PC-3 (cell line): ENCODE measurements at places on chromosomes 3 and 15.
A peak's percentile ranks its signal among the peaks of the same experiment; 100 is the strongest.

DNA sequence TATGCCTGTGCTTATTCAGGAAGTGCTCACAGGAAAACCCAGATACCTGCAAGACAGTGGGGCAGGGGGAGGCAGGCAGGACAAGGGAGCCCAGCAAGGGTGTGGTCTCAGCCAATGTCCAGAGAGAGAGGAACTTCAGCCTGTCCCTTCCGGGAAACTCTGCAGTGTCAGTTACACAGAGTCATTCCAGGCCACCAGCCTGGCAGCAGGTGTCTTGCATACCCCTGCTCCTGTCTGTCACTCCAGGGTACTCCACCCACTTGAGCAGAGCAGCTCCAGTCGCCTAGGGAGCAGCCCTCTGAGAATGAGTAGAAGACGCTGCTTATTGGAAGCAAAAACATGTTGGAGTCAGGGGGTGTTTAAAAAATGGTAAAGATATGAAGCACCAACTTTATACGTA, 431.2 kb upstream of the RGMA start:
- DNase-seq: no peak

GRCh38 chr3:52132041-52132440, 22.2 kb downstream of the POC1A start:
- no peak for DNase-seq

- DNase-seq: no peak
Observed at GRCh38 chr3:151276687-151277042, 1.7 kb downstream of the P2RY14 start.

DNA sequence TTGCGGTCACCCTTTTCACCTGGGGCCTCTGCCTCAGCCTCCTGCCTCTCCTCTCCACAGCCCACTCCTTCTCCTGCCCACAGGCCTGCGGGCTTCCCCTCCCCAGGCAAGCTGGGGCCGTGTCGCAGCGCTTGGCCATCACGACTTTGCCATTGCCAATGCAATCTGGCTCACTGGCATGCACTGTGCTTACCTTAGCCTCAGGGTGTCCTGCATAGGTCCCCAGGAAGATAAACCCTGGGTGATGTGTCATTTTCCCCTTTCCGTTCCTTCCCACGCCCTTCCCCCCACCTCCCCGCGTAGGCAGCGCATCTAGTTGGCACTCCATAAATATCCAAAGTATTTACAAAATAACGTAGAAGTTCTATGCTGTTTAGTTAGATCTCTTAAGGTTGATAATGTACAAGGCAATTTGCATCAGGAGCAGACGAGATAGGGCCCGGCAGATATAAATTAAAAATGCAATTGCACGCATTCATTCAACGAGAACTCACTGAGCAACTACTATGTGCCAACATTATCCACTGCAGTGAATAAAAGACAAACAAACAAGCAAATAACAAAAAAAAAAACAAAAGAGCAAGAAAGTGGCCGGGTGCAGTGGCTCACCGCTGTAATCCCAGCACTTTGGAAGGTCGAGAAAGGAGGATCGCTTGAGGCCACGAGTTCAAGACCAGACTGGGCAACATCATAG, 973 bp upstream of the COPG1 start:
- DNase-seq: peak; percentile 48

DNA sequence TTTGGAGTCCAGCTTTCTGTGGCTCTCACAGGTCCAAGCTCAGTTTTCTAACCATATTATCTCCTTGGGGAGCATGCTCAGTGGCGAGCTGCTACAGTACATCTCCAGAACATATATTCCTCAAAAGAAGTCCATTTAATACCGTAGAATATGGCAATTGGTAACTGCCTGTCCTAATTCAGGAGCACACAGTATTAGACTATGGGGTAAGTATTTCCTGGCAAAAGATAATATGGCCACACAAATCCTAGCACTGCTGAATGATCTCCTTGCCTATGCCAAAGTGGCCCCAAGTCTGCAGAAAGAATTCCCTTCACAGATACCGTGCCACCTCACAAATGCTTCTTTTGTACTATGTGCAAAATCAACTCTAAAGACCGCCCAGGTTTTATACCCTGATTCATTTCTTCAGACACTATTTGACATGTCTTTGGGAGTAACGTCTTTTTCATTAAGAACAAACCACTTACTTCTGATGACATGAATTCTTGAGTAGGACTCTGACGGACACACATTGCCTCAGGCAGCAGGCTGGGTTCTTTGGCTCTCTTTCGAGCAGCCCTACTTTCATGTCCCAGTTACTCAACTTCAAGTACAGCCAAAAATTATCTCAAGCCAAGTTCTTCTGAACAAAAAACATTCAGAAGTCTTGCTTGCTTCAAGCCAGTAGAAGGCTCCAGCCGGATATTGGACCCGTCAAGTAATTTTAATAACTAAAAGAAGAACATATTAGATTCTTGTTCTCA, 368.3 kb upstream of the DCBLD2 start:
- DNase-seq: no peak

DNA sequence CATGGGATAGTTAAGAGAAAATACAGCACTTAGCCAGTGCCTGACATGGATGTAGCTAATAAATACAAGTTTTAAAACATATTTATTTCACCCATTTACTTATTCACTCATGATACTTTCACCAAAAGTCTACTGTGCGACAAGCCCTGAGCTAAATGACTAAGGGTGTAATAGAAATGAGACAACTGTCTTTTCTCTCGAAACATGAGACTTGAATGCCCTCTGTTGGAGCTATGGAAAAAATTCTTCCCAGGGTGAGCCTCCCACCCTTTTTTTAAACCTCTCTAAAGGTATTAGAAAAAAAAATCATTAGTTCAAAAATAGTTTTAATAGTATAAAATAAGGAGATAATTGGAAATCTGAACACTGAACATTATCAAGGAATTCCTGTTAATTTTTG, 24.3 kb upstream of the RPL14 start:
- DNase-seq: peak; percentile 49

- no peak for DNase-seq
Observed at GRCh38 chr15:69117431-69117871, 43.0 kb upstream of the GLCE start.

GRCh38 chr3:155093261-155093660, 13.1 kb downstream of the MME start:
- no peak for DNase-seq

GRCh38 chr3:185813205-185813604, 11.6 kb downstream of the IGF2BP2 start:
- no peak for DNase-seq

- no peak for DNase-seq
Observed at GRCh38 chr3:66592927-66593625, 92.3 kb upstream of the LRIG1 start.

DNA sequence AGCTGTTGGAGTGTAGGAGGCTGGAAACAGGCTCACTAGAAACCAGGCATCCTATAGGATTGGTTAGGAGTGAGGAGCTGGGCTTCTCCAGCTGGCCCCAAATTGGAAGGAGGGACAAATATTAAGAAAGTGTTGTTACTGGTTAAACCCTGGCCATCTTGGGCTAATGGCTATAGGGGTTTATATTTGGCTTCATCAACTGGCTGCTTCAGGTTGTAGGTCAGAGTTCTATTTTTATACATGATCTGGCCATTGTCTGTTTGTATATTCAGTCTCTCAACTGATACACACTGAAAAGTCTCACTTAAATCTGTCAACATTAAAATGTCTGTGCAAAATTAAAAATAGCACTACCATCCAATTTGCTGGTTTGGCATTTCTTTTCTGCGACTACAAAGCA, 70.2 kb upstream of the ARRDC4 start:
- no peak for DNase-seq

DNA sequence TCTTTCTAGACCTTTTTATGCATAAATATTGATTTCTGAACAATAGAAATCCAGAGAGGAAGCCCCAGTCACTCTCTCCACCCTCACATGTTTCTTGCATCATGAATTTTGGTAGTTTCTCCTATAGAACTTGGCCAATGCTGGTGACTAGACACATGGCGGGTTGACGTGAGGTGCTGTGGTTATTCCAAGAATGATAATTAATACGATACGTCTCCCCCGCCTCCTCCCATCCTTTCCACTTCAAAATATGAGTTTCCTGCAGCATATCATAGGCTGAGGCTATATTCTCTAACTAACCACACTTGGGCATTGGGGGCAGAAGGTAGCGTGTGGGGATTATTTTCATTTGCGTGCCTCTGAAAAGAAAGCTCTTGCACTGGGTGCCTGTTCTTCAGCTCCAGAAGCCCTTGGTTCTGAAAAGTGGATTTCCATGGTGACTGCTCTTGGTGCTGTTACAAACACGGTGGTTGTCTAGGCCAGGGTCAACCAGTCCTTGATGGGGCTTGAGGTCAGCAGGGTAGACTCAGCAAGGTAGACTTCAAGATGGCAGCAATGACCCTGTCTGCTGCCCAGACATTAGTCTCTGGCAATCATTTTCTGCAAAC, 5.3 kb downstream of the TNFSF10 start:
- DNase-seq: no peak

GRCh38 chr3:163043074-163043473, 1546.5 kb downstream of the OTOL1 start:
- DNase-seq: peak; percentile 62

- DNase-seq: no peak
Observed at GRCh38 chr3:32882603-32883025, 64.8 kb downstream of the TRIM71 start.

DNA sequence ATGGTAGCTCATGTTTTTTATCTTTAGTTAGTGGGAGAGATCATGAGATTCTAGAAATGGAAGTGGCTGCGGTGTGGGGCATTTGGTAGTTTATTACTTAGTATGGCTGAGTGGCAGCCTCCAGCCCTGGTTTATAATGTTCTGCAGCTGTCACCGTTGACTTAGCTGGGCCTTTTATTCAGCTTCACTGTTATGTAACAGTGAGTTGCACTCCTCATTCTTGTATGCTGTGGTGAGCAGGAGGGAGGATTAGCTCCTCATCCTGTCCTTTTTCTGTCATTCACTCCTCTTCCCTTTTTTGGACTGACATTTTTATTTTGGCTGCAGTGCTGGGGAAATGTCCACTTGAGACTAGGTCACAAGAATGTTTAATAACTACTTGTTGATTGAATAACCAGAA, 29.5 kb downstream of the RAD54L2 start:
- no peak for DNase-seq

- no peak for DNase-seq
Observed at GRCh38 chr3:38949994-38950393, 101.8 kb downstream of the SCN11A start.

- DNase-seq: no peak
Observed at GRCh38 chr3:49523756-49524747, 30.2 kb upstream of the BSN start.

DNA sequence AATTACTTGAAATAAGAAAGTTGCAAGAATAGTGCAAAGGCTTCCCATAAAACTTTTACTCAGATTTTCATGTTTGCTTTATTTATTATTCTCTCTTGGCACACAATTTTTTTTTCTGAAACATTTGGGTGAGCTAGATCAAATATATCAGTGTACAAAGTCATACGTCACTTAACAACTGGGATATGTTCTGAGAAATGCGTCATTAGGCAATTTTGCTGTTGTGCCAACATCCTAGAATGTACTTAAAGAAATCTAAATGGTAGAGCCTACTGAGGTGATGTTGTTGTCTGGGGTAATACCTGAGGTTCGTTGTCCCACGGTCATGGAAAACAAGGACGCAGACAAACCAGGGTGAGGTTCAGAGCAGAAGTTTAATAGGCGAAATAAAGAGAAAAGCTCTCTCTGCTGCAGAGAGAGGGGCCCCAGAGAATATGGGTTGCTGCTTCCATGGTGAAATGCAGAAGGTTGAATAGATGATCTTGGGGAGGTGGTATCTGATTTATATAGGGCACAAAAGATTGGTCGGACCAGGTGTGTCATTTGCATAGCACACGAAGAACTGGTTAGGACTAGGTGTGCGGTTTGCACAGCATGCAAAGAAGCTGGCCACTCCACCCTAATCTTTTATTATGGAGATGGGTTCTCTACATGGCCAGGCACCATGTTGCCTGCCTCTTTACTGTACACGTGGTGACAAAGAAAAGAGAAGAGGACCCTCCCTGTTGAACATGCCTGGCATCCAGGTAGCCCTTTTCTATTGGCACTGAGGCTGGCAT, 8.8 kb upstream of the GRAMD1C start:
- DNase-seq: peak; percentile 47

DNA sequence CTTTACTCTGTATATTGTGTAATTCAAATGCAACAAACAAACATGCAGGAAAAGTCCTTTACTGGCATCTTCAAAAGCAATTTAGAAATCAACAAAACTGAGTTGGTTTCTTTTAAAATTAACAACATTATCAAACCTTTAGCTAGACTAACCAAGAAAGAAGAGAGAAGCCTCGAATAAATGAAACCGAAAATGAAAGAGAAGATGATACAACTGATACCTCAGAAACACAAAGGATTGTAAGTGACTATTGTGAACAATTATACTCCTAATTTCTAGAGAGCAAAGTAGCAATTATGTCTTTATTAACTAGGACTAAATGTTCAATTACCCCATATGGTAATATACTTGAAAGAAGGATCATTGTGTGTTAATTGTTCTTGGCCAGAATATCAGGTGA, 49.2 kb upstream of the P3H2 start:
- DNase-seq: no peak

- DNase-seq: no peak
Observed at GRCh38 chr3:15372918-15373317, 40.5 kb upstream of the SH3BP5 start.

- DNase-seq: peak; percentile 30
Observed at GRCh38 chr3:178434206-178434805, 101.9 kb upstream of the KCNMB2 start.

- DNase-seq: no peak
Observed at GRCh38 chr15:90664650-90665287, 52.4 kb upstream of the BLM start.

- DNase-seq: no peak
Observed at GRCh38 chr3:15342246-15342645, 9.9 kb upstream of the SH3BP5 start.

- DNase-seq: no peak
Observed at GRCh38 chr3:51375136-51375535, 10.0 kb upstream of the MANF start.

DNA sequence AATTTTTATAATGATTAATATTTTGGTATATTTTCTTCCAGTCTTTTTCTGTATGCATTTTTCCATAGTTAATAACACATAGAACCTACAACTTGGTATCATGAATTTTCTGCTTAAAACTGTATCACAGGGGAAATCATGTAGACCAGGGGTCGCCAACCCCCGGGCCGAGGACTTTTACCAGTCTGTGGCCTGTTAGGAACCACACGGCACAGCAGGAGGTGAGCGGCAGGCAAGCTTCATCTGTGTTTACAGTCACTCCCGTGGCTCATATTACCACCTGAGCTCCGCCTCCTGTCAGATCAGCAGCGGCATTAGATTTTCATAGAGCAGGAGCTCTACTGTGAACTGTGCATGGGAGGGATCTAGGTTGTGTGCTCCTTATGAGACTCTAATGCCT, 54.7 kb downstream of the RPL22L1 start:
- peak; percentile 69 for DNase-seq

- no peak for DNase-seq
Observed at GRCh38 chr3:20747741-20748140, 561.7 kb upstream of the SGO1 start.

DNA sequence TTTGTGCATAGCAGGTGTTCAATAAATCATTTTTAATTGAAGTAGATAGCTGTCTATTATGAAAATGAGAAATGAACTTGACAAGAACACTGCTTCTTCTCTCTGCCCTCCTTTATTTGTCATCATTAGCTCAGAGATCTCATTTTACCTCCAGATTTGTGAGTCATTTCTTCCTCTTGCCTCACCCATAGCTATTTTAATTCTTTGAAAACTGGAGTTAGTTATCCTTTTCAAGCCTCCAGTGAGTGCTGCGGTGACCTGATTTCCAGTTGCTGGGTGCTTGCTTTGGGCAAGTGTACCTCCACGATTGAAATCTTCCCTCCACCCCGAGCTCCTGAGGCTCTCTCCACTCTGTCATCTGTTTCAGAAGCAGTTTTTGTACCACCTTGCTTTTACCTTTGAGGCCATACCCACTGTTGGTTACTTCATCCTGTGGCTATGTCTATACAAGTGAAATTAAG, 114.6 kb downstream of the NFKBIZ start:
- peak; percentile 82 for DNase-seq
